ENCODE measurements at places on chromosomes 13 and 19.

DNA sequence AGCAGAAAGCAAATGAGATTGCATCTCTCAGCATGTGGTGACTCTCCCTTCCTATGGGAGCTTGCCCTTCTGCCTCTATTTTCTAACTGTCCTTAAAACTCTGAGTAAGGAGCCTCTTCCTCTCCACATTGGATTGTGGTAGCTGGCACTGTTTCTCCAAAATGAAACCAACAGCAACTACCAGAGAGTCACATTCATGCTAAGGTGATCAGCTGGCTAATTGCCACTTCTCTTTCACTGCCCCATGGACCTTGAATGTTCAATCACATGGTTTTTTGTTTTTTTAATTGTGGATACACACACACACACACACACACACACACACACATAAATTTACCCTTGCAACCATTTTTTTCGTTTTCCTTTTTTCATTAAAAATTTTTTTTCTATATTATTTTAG, 154.7 kb upstream of the TSC22D1 start:
- no peak for DNase-seq

GRCh38 chr13:28539625-28540286, 44.8 kb upstream of the FLT1 start:
- no peak for DNase-seq

- no peak for DNase-seq
Measured at GRCh38 chr19:16066611-16067104, 9.6 kb upstream of the TPM4 start.

DNA sequence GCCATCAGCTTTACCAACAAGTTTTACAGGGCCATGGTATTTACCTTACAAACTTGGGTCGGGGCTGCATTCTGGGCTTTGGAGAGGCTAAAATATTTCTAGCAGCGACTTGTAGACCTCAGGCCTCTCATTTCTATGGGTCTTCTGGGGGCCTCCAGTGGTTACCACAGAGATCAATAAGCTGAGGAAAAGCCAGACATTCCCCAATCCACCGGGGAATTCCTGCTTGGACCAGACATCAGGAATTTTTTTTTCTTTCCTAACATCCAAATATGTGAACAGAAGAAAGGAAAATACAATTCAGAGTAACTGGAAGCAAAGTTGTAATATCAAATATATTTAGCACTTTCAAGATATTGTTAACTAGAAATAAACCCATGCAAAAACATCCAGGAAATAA, 1.5 kb downstream of the DZIP1 start:
- no peak for DNase-seq

DNA sequence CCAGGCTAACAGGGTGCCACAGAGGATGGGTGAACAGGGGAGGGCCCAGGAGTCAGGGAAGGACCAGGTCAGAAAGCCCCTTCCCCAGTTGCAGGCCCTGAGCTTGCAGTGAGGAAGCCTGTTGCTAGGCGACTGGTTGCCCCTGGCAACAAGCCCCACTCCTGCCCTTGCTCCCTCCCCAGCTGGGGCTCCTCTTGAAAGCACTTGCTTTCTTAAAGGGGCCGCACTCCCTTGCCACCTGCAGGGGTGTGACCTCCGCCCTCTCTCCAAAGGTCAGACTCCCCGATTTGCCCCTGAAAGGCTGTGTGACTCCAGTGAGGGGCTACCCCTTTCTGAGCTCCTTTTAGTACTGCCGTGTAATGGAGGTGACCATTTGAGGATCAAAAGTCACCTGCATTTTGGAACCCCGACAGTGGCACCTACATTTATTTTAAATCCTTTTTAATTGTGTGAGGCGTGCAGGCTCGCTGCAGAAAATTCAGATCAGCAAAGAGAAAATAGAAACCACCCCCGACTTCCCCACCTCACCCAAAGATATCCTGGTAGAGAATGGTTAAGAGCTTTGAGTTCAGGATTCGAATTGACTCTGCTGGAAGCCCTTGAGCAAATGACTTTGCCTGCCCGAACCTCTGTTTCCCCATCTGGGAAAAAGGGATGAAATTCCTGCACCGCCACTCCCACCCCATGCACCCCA, 4.8 kb downstream of the FCHO1 start:
- no peak for DNase-seq

GRCh38 chr13:111927181-111927540, 139.8 kb upstream of the SOX1 start:
- no peak for DNase-seq

GRCh38 chr19:42697884-42698283, 42.4 kb downstream of the PSG3 start:
- no peak for DNase-seq

DNA sequence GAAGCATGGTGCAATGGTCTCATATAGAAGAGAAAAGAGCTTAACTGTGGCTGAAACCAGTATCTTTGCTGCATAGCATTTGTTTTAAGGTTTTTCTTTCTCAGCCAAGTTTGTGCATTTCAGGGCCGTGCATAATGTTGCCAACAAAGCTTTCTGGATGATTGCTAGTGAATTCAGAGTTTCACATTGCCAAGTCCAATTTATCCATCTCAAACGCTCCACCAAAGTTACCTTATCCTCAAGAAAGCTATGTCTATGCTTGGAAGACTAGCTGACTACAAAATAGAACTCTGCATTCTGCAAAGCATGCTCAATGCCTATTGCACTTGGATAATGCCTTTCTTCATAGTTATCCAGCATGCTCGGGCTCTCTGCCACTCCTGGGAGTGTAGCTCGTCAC, 535.8 kb upstream of the SGCG start:
- DNase-seq, result no peak

- DNase-seq, result no peak
Measured at GRCh38 chr19:18865973-18866799, 29.8 kb downstream of the CERS1 start.

DNA sequence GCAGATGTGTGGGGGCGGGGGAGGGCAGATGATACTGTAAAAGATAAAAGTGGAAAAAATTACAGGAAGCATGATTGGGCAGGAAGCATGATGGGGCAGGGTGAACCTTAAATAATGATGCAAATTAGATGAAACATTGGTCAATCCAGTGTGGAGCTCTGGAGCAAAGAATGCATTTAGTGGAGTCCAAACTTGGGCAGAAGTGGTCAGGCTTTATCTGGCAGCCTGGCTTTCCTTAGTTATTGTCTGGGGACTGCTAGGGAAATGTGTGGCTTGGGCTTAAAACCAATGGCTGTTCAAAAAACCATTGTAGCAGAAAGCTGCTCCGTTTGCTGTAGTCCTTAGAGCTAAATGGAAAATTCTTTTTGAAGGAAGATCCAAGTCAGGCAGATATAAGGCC, 1077.3 kb upstream of the MIR17HG start:
- no peak for DNase-seq

GRCh38 chr13:82614086-82614485, 1268.2 kb downstream of the SLITRK1 start:
- no peak for DNase-seq

DNA sequence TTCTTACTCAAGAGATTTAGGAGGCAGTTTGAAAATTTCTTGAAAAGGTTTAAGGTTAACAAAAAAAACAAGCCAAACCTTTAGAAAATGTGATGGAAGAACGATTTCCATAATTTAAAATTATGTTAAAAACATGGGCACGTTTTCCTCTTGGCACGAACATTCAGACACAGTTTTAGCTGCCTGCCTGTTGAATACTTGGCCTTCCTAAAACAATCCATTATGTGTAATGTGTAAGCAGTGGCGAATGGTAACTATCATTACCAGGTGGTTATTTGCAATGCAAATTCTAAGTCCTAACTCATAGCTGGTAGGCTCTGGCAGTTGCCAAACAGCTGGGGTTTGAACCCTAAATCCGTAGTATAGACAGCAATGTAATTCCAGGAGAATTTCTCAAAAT, 1425.7 kb upstream of the SLC10A2 start:
- no peak for DNase-seq

All from skeletal muscle cell (primary cell).